ENCODE measurements at places on chromosomes 7 and 10.

GRCh38 chr10:75211007-75211691 lies 553 bp downstream of the VDAC2 start:
- no peak for DNase-seq

DNA sequence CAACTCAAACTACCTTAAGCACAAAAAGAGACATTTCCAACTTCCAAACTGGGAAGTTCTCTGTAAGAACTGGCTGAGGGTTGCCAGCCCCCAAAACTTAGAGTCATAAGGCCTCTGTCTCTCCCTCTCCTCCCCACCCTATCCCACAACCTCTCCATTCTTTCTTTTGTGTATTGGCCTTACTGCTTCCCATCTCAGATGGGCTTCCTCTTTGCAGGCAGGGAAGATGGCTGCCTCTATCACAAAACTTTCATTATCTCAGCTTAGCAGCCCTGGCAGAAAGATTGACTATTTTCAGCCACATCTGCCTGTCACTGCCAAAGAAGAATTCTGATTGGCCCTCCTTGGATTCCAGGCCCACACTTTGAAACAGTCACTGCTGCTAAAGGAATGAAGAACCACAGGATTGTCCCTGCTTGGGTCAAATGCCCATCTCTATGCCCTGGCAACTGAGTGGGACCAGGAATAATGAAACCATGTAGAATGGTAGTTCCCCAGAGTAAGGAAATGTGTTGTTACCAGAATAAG lies 58.0 kb upstream of the PRKAR2B start:
- DNase-seq: no peak

DNA sequence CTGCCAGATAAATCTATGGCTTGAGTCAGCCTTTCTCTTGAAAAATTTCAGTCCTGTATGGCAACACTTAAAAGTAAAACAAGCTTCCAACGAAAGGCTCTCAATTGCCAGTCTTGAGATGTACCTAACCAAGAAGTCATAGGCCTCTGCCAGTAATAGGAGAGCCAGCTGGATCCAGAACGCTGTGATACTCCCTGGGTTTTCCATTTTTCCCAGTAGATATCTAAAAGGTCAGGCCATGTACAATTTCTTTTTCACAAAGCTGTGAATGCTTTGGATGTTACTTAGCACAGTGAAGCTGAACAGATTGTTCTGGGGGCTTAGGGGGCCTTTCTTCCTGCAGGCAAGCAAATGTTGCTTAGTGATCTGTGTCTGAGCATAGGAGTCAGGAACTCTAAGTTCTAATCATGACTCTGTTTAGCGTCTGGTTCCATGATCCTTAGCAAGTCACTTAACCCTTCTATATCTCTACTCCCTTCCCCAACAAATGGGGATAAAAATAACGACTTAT lies 86.5 kb downstream of the ARMH3 start:
- no peak for DNase-seq

DNA sequence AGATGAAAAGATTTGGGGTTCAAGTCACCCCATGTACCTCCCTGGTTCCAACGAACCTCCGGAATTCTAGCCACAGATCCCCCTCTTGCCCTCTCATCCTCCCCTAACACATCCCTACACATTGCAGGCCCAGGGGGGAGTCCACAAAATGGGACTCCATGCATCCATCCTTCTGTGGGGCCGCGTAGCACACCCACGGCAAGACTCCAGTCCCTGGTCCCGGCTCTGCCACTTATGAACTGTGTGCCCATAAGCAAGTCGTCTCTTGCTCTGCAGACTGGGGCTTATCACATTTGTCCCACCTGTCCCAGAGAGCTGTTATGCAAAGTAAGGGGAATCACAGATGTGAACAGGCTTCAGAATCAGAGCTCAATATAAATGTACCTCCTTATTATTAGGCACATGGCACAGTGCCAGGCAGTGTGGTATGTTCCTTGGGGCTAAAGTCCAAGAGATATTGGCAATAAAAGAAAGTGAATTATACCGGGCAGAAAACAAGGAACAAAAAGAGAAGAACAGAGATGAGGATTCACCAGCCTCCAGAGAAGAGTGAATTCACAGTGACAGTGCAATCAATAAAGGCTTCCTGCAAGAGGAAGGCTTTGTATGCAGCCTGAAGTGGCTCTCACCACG lies 73.9 kb downstream of the KCNMA1 start:
- DNase-seq: no peak

GRCh38 chr10:3396116-3396515 lies 223.5 kb upstream of the PITRM1 start:
- no peak for DNase-seq

GRCh38 chr10:114647545-114648138 lies 10.4 kb downstream of the ABLIM1 start:
- DNase-seq: no peak

DNA sequence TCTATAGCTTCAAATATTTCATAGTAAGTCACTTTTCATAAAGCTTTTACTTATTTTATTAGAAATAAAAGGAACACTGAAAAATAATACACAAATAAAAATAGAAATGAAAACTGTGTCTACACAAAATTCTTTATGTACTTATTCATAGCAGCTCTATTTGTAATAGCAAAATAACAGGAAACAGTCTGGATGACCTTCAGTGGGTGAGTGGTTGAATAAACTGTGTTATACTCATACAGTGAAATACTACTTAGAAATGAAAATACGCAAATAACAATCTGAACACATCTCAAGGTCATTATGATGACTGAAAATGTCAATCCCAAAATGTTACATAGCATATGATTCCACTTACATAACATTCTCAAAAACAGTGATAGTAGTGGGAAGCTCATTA lies 138.7 kb upstream of the PCLO start:
- DNase-seq: no peak

GRCh38 chr10:16986406-16987205 lies 143.0 kb downstream of the CUBN start:
- peak; percentile 56 for DNase-seq

Measured in muscle of back (tissue), 13 donors.